ENCODE measurements at places on chromosomes 13 and 19.

GRCh38 chr13:30443957-30444404 is 21.7 kb downstream of the UBE2L5 start:
- DNase-seq: no peak

DNA sequence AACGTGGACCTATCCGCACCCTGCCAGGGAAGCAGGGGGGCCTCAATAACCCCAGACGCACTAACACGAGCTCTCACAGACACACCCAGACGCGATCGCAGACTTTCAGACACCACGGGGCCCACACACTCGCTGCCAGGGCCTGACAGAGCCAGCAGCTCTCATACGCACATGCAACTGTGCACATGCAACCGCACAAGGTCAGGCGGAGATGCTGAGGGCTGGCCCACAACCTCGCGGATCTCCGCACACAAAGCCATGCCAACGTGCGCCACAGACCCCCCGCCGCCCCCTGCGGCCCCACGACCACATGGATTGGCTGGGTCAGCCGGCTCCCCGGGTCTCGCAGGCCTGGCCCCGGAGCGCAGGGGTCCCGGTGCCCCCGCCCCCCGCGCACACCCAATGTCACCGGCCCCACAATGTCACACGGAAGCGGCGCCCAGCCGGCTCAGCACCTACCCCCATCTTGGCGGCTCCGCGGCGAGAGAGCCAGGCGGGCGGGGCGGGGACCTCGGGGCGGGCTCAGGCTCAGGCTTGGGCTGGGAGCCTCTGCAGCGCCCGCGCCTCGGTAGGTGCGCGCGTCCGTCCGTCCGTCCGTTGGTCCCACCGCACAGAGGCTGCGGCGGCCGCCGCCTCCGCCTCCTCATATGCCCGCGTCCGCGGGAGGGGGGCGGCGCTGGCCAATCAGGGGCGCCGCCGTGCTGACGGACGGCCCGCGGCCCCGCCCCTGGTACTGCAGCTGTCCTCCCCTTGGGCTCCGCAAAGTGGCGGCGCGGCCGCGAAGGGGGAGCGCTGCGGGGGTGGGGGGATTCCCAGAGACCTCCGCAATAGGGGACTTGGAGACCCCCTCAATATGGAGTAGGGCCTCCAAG is at the start of gene ATP1A3:
Gene ATP1A3 (minus strand): TSS at position 619 of the 872 bp plus-strand sequence. CDS start 154 bp downstream, at position 465.
- peak; percentile 74 for DNase-seq

GRCh38 chr13:31051999-31052398 is 109.7 kb downstream of the HSPH1 start:
- no peak for DNase-seq

DNA sequence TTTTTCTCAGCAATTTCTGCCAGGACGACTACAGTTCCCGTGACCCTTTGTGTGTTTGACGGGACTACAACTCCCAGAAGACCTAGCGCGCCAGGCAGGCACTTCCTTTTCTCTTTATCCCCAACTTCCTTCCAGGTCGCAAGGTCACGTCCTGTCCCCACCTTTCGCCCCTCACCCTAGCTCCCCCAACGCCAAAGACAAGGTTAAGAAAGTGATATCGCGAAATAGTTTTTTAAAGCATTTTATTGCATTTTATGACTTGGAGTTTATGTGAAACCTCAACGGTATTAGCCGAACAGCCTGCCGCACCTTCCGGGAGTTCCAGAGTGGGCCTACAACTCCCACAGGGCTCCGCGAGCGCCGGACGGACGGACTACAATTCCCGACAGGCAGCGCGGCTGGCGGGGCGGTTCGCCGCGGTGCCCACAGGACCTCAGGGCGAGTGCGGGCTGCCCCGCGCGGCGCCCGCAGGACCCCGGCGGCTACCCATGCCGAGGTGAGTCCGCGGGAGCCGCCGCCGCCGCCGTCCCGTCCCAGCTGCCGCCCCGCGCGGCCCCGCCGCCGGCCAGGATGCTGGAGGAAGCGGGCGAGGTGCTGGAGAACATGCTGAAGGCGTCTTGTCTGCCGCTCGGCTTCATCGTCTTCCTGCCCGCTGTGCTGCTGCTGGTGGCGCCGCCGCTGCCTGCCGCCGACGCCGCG is at the start of gene NCLN:
Gene NCLN (plus strand): TSS at position 470 of the 699 bp plus-strand sequence. CDS start 101 bp downstream, at position 571.
- peak; percentile 91 for DNase-seq

DNA sequence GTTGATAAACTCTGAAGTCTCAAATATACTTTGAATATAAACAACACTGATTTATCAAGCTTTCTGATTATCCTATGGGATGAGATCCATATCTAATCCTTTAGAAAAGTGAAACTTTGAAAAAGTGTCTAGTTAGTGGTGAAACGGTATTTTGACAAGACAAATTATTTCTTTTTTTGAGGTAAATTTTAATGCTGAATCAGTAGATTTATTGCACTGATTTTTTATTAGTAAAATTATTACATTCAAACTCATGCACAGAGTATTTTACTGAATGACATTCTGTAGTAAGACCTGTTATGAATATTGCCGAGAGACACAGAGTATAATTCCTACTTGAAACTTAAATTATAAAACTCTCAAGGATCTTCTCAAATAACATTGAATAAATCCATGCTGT is 679.1 kb upstream of the SPRY2 start:
- no peak for DNase-seq

DNA sequence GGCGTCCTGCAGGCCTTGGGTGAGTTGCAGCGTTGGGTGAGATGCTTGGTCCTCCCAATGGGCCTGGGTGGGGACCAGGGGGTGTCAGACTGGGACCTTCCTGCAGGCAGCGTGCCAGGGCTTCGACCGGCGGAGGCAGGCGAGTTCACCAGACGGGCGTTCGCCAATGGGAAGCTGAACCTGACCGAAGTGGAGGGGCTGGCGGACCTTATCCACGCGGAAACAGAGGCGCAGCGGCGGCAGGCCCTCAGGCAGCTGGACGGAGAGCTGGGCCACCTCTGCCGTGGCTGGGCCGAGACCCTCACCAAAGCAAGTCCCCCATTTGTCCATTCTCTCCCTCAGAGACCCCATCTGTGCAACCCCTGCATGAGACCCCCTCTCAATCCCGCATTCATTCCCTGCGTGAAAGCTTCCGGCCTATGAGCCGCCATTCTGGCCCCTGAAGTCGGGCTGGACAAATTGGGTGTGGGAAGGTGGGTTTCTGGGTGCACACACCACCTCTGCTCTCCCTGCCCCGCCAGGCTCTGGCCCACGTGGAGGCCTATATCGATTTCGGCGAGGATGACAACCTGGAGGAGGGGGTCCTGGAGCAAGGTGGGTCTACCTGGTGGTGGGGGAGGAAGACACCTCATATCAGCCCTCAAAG is 1.2 kb downstream of the GTPBP3 start:
- no peak for DNase-seq

GRCh38 chr13:24834902-24835510 is 71.0 kb downstream of the RNF17 start:
- peak; percentile 12 for DNase-seq

DNA sequence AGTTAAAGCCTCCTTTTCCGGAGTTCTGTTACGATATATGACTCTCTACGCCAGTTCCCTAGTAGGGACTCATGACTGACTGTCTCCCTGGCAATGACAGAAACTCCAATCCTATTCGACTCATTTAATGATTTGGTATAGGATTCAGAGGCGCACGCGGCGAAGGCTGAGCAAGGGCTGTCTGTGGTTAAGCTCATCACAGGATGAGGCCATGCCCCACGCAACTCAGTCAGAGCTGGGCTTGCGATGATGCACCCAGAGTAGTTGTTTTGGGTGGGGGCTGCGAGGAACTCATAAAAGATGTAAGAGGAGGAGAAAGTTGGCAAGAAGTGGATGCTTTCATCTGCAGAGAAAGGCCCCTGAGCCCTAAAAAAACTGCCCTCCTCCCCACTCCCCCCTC is 468 bp upstream of the SERTM1 start:
- no peak for DNase-seq

- DNase-seq: no peak
Measured at GRCh38 chr19:10784257-10784656, 51.8 kb downstream of the TMED1 start.

DNA sequence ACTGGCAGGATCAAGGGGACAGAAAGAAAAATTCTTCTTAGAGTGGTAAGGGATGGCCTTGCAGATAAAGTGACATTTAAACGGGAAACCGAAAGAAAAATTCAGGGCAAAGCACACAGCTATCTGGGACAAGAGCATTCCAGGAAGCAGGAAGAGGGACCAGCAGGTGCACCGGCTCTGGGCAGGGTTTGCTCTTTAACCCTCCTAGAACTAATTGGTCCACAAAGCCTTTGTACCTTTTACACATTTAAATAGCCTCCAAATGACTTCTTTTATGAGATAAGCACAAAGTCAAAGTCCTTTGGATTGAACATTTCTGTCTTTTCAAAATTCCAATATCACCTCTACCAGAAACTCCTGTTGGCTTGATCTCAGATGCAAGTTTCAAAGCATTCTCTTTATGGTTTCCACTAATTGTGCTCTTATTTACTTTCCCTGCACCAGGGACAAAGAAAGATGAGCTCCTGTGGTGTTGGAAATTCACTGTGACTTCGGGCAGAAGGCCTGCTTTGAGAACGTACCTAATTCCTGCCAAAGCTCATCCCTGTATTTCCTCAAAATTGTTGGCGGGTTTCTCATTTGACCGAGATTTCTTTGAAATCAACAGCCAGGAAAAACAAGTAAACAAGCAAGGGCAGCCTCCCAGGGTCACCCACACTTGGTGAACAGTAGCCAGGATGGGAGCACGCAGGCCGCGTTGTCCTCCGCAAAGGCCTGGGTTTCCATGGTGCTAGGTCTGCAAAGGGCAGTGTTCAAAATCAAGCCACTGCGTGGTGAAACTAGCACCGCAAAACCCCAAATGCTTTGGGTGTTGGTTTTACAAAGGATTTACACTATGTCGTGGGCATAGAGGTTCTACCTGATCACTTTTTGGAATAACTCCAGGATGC is 98.6 kb downstream of the IRS2 start:
- no peak for DNase-seq

- DNase-seq: no peak
Measured at GRCh38 chr19:50551715-50552187, 16.5 kb downstream of the LRRC4B start.

GRCh38 chr19:11435833-11436313 is 438 bp downstream of the PRKCSH start:
- DNase-seq: no peak

DNA sequence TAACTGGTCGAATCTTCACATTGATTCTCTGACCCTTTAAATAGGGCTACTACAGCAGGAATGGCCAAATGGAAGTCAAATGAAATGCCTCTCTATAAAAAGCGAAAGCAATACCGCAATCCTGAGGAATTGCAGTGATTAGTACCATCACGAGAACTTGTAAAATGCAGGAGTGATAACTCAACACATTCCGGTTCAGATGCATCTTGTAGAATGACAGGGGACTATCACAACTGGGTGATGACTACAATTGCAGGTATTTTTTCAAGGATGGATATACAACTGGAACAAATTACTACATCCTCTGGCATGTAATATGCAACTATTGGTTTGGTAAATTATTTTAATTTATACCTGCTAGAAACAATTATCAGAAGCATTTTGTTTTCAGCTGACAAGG is 140.4 kb downstream of the PCDH20 start:
- DNase-seq: no peak

- no peak for DNase-seq
Measured at GRCh38 chr19:12265921-12266704, 28.6 kb downstream of the ZNF44 start.
